WTC11 (cell line): ENCODE measurements at places on chromosomes 2 and 18.
A peak's percentile ranks its signal among the peaks of the same experiment; 100 is the strongest.

GRCh38 chr2:32711219-32711618, 83.4 kb downstream of the TTC27 start:
- peaks cover 11% of the 10 kb centered on the region for H3K36me3 ChIP-seq
- H3K4me3 ChIP-seq, result no peak overlapping the region
- no peaks in the 10 kb centered on the region for H3K27me3 ChIP-seq
- H3K4me1 ChIP-seq, result no peaks in the 10 kb centered on the region
- no peak for DNase-seq
- no peak overlapping the region for H3K27ac ChIP-seq

- H3K4me1 ChIP-seq, result peaks cover 7% of the 10 kb centered on the region; the same call in 1 of the 2 replicates
- no peak overlapping the region for H3K27ac ChIP-seq
- no peak for DNase-seq
- no peak overlapping the region for H3K4me3 ChIP-seq
- H3K27me3 ChIP-seq, result no peaks in the 10 kb centered on the region
Observed at GRCh38 chr18:27860011-27860410, 316.9 kb downstream of the CDH2 start.

GRCh38 chr2:101793277-101793969, 95.9 kb downstream of the MAP4K4 start:
- peaks cover 8% of the 10 kb centered on the region; the same call in 1 of the 2 replicates for H3K36me3 ChIP-seq
- no peak overlapping the region for H3K4me3 ChIP-seq
- H3K27me3 ChIP-seq, result no peaks in the 10 kb centered on the region
- no peak overlapping the region for H3K27ac ChIP-seq
- peak; percentile 61 for DNase-seq

DNA sequence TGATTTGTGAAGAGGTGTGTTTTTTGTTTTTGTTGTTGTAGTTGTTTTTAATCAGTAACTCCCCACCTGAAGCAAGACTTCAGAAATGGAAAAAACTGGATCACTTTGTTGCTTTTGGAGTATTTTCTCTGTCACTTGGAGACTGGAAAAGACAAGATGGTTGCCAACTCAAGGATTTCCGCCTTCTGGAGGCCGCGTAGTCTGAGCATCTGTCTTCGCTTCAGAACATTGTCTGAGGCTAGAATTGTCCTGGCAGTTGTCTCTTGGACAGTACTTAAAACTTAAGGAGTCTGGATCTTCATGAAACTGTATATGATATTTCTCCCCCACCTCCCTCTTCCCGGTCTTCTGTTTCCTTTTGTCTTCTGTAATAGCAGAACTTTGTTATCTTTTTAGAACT, 67.7 kb downstream of the ARHGAP28 start:
- H3K4me1 ChIP-seq, result peaks cover 26% of the 10 kb centered on the region
- no peak overlapping the region for H3K4me3 ChIP-seq
- no peak for DNase-seq
- no peaks in the 10 kb centered on the region for H3K27me3 ChIP-seq

DNA sequence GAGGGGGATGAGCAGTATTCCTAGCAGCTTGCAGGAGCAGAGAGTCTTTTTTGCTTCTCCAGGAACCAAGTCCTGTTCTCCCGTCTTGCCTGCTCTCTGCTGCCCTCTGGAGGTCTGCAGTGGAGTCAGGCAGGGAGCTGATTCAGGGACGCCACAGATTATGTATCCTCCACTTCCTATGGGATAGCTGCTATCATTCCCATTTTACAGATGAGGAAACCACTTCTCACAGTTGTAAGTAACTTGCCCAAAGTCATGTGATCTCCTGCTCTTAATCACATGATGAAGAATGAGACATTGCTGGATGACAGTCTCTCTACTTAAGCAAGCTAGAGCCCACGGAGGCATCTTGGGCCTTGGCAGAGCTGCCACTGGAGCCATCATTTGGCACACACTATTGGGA, 8.3 kb downstream of the SLC4A5 start:
- DNase-seq, result peak; percentile 85
- H3K4me3 ChIP-seq, result no peak overlapping the region
- H3K27me3 ChIP-seq, result peaks cover 10% of the 10 kb centered on the region
- H3K4me1 ChIP-seq, result no peaks in the 10 kb centered on the region

- H3K27me3 ChIP-seq, result no peaks in the 10 kb centered on the region
- DNase-seq, result no peak
- no peak overlapping the region for H3K27ac ChIP-seq
- no peaks in the 10 kb centered on the region for H3K36me3 ChIP-seq
Observed at GRCh38 chr2:20125616-20126015, 74.2 kb upstream of the LAPTM4A start.

- no peak for DNase-seq
- no peak overlapping the region for H3K4me3 ChIP-seq
- no peaks in the 10 kb centered on the region for H3K36me3 ChIP-seq
- no peaks in the 10 kb centered on the region for H3K27me3 ChIP-seq
- H3K27ac ChIP-seq, result no peak overlapping the region
Observed at GRCh38 chr2:107545066-107545465, 281.6 kb upstream of the RGPD4 start.

- no peak overlapping the region for H3K4me3 ChIP-seq
- H3K27me3 ChIP-seq, result no peaks in the 10 kb centered on the region
- no peak overlapping the region for H3K27ac ChIP-seq
- no peaks in the 10 kb centered on the region for H3K36me3 ChIP-seq
- DNase-seq, result no peak
Observed at GRCh38 chr18:8165095-8165494, 444.1 kb upstream of the RAB12 start.

- H3K36me3 ChIP-seq, result no peaks in the 10 kb centered on the region
- H3K27me3 ChIP-seq, result no peaks in the 10 kb centered on the region
- no peak for DNase-seq
- H3K4me3 ChIP-seq, result no peak overlapping the region
- H3K27ac ChIP-seq, result 0 out of 2 replicates have a peak overlapping the region, but pooled peaks have one; percentile 15
Observed at GRCh38 chr2:239305222-239305575, 95.6 kb downstream of the HDAC4 start.

GRCh38 chr18:34998661-34999060, 42.6 kb upstream of the MAPRE2 start:
- H3K36me3 ChIP-seq, result peaks cover 15% of the 10 kb centered on the region
- H3K4me1 ChIP-seq, result peaks cover 23% of the 10 kb centered on the region
- H3K27ac ChIP-seq, result no peak overlapping the region
